ENCODE measurements at places on chromosomes 3 and 15. TPM values are rescaled to one million over a fixed set of nuclear protein-coding genes. Genes with fewer than 3 reads are reported as not detected.

- no peak for DNase-seq
Measured at GRCh38 chr3:130576375-130577266, 59.6 kb downstream of the COL6A6 start.

- no peak for DNase-seq
Measured at GRCh38 chr15:78923015-78923414, 21.8 kb downstream of the CTSH start.

- no peak for DNase-seq
Measured at GRCh38 chr15:85972805-85973540, 106.7 kb upstream of the AGBL1 start.

GRCh38 chr3:101791778-101792177 is 12.8 kb downstream of the NXPE3 start:
- DNase-seq = no peak

GRCh38 chr3:125148836-125149235 is 63.7 kb downstream of the SLC12A8 start:
- DNase-seq = no peak

DNA sequence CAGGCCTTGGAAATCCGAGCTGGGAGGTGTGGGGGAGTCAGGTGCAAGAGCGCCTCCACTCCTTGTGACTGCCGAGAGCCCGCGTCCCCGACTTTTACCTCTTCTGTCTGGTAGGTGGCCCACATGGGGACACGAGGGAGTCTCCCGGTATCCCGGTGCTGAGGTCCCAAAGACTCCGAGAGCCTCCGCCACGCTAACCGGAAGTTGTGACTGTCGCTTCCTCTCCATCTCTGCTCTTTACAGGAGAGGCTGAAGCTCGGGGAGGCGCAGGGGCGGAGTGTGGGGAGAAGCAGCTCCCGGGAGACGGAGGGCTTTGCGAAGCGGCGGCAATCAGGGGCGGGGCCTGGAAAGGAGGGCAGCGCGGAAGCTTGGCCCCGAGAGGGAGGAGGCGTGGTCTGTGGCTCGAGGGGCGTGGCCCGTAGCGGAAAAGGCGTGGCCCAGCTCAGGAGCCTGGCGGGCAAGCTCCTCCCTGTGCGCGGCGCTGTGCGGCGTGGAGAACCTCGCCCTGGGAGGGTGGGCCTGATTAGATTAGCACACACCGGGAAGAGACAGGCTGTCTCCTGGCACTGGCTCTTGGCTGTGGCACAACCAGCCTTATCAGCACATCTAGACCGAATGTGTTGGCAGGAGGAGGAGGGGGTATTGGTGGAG is 143.9 kb downstream of the GABRB3 start:
- DNase-seq = peak; percentile 97

DNA sequence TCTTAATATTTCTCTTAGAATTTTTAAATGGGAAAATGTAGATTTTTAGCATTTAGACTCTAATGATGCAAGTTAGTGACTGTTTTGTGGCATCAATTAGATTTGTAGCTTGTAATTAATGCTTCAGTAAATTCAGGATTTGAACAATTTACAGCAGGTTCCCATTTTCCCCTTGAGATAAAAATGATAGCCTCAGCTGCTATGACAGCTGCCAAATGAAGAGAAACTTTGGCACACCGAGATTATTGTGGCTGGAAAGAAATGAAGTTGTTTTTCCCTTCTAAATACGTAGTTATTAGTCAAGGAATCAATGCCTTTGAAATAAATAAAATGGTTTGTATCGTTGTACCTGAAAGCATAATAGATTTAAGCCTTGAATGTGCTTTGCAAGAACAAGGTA is 206.4 kb upstream of the P2RY1 start:
- no peak for DNase-seq

DNA sequence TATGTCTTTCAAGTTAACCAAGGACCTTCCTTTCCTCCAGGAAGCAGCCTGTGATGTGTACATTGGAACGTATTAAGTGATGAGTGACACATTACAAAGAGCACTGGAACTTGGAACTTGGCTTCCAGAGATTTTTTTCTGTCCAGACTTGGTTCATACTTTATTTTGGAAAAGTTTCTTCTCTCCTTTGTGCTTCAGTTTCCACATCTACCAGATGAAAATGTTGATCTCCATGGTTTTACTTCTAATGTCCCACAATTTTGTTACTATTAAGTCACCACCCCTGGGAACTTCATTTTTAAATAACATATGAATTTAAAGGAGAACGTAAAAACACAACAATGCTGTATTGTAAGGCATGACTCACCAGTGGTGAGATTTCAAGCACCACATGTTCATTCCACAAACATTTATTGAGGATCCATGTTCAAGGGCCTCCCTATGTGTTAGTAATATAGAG is 290.7 kb upstream of the LMCD1 start:
- DNase-seq = no peak

DNA sequence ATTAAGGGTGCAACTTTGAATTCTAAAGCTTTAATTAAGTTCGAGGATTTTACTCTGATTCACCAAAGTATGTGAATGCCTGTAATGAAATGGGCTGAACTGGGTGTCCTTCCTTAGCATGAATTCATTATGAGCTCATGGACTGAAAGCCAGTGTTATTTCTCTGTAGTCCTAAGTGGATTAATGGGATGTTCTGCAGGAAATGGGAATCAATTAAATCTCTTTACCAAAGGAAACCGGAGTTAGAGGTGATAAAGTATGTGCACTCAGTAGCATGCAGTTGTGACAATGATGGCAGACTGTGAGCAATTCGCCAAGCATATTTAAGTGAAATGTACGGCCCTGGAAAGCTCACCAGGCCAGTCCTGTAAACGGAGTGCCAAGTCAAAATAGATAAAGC is 138.7 kb downstream of the CHL1 start:
- no peak for DNase-seq

DNA sequence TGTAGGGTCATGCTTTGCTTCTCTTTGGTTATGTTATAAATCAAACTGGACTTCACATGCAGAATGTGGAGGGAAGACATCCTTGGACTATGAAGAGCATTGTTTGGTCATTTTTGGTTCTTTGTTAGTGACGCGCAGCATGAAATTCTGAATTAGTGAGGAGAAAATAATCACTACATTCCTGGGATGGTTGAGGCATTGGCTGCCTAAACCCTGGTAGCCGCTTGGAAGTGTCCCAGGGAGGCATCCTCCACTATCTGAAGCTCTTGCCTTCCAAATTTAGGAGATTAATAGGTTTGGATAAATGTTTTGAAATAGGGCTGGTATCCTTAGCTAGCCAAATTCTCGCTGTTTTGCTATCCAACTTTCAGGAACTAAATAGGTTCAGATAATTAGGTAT is 96.2 kb downstream of the CLSTN2 start:
- DNase-seq = no peak

- DNase-seq = no peak
Measured at GRCh38 chr3:4583416-4583815, 90.3 kb downstream of the ITPR1 start.

DNA sequence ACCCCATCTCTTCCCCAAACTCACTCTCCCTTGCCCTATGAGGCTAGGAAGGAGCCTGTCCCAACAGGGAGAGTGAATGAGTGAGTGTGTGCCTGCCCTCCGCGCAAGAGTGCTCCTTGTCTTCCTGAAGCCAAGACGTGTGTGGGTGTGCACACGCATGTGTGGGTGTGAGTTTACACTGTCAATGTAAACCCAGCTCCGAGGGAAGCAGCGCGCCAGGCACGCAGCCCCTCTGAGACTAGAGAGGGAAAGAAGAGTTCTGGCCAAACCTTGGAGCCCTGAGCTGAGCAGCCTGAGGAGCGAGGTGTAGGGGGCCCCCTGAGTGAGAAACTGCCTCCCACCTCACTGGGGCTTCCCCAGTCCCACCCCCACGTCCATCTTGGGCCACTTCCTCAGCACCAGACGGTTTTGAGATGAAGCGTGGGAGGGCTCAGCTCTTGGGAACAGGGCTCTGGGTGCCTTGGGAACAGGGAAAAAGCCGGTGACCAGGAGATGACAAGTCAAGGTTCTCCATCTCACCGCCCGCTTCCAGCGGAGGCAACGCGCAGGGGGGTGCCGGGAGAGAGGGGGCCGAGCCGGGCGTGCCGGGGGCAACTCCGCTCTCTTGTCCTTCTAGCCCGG is 5.1 kb downstream of the MECOM start:
- no peak for DNase-seq

DNA sequence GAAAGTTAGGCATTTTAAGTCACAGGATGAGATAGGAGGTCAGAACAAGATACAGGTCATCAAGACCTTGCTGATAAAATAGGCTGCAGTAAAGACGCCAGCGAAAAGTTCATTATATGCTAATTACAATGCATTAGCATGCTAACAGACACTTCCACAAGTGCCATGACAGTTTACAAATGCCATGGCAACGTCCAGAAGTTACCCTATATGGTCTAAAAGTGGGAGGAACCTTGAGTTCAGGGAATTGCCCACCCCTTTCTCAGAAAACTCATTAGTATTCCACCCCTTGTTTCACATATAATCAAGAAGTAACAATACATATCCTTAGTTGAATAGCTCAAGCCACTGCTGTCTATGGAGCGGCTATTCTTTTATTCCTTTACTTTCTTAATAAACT is 92.7 kb upstream of the PLXND1 start:
- no peak for DNase-seq

DNA sequence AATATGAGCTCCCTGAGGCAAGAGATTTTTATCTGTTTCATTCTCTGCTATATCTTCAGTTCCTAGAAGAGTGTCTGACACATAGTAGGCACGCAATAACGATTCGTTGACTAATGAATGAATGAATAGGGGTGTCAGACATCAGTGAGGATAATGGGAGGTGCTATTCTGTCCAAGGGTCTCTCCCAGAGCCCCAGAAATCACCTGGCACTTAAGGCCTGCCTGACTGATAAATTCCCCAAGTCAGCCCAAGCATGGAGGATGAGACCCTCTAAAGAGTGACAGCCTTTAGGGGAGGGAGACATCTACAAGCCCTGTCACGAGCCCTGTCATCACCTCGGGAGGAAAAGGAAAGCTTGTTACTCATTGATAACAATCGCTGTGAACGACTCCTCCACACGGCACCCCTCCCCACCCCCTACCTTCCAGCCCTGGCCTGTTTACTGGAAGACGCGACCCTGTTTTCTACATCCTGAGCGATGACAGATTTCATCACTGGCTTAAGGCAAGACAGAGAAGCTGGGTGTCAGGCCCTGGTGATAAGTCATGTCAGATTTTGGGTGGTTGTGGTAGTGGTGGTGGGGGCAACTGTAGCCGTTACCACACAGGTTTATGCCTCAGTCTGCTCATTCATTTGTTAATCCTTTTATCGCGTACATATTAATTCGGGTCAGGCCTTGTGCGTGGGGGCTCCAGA is 23.1 kb downstream of the BHLHE40 start:
- no peak for DNase-seq

- DNase-seq = no peak
Measured at GRCh38 chr3:10263646-10264363, 15.5 kb downstream of the TATDN2 start.

DNA sequence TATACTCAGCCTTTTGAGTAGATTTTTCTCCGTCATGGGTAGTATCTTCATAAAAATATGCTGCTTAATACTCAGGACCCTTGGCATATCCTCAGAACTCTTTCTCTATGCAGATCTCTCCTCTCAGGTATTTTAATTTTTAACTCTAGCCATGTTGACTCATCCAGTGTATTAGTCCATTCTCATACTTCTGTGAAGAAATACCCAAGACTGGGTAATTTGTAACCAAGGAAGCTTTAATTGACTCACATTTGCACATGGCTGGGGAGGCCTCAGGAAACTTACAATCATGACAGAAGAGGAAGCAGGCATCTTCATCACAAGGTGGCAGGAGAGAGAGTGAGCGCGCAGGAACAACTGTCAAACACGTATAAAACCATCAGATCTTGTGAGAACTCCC is 129.3 kb upstream of the CD96 start:
- no peak for DNase-seq

DNA sequence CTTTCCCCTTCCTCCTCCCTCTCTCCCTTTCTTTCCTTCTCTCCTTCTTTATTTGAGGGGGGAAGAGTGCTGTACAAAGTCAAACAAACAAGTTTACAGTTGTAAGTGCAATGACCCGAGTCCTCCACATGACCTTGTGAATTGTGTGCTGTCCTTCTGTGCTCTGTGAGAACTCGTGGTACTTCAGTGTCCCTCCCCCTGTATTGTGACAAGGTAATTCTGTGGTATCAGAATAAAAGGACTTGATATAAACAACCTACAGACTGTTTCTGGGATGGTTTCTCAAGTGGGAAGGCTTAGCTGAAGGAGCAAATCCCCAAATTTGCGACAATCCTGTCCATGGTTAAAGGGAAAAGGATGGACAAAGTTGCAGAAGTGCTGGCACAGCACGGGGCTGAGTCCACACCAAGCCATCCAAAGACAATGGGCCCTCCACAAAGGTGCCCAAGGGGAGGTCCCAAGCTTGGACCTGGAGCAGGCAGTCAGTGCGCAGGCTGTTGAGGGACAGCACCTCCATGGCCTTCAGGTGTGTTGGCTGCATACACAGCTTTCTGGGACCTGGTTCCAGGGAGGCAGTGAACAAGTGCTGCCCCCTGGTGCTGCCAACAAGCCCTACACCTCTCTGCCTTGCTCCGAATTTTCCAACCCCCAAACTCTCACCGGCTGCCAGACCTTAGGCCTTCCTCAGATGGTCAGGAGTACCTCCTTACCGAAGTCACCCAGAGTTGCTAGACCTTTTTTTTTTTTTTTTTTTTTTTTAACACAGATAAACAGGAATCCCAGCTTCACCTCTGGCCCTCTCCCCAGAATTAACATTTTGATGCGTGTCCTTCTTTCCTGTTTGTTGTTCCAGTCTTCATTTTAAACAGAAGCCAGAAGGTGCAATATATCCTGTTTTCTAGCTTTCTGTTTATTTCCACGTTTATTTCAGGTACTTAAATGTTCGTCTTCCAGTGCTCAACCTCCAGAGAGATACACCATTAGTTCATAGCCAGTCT is 2.6 kb upstream of the APEH start:
- DNase-seq = no peak

DNA sequence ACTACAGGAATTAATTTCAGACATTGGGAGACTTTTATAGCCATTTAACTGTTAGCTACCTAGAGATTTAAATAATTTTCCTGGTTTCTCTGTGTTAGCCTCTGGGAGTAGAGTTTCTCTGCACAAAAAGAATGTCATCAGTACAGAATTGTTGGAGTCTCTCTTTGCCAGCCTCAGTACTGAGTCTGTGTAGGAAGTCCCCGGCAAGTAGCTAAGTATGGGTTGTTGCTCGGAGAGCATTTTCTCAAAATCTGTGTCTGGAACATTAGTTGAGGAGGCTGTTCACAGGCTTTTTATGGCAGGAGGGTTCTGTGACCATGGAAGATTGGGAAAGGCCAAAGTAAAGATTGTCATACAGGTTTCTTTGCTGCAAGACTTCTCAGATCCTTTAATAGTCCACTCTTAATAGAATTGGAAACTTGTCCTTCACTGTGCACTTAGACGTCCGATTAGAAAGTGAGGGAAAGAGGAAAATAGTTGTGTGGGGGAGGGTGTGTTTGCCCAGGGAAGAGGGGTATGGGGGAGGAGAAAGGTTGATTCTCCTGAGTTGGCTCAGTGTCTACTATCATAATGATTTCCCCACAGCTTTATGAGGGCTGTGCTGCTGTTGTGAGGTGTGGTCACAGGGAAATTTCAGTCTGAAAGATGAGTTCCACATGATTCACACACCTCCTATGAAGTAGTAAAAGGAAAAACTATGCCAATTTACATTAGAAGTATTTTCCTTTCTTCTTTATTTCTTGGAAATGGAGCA is 207.1 kb downstream of the PTPRG start:
- no peak for DNase-seq

- no peak for DNase-seq
Measured at GRCh38 chr3:37956723-37957538, 33.7 kb upstream of the VILL start.

The NR2E3 gene
- not detected for total RNA-seq

The ACTR8 gene
- total RNA-seq = 42.6 TPM

The SMCO1 gene
- not detected for total RNA-seq

The SLC6A11 gene
- not detected for total RNA-seq

The MEGF11 gene
- not detected for total RNA-seq

The AHSG gene
- total RNA-seq = not detected

The GOLGA8K gene
- total RNA-seq = 1.3 TPM

The MYO5C gene
- 1.4 TPM for total RNA-seq

The POLQ gene
- 2.9 TPM for total RNA-seq

Data from chondrocyte (in vitro differentiated cells).